ENCODE measurements at places on chromosomes 3 and 15. TPM values are rescaled to one million over a fixed set of nuclear protein-coding genes. Genes with fewer than 3 reads are reported as not detected.
A peak's percentile ranks its signal among the peaks of the same experiment; 100 is the strongest.

DNA sequence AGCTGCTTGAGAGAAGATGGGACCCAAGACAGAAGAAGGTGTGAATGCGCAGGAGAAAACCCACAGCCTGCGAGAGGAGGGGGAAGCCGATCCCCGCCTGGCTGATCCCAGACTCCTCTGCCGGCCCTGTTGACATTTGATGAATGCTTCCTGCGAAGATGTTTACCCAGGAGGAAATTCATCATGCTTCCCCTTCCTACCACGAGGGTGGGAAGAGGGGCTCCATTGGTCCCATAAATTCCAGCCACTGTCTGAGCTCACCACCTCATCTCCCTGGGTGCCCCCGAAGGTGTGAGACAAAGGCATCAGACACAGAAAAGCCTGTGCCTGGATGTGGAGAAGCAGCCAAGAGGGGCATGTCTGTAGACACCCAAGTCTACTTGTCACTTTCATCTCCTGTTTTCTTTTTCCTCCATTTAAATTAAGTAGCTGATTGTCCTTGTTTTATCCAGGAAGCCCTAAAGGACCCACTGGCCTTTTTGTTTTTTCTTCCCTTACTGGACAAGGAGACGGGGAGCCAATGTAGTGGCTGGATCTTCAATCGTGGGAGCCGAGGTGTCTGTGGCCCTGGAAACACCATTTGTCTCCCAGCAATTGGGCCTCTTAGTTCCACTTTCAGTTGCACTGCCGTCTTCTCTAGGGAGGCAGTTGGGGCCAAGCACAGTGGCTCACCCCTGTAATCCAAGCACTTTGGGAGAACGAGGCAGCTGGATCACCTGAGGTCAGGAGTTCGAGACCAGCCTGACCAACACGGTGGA lies 95.3 kb upstream of the HES1 start:
- DNase-seq, result no peak

GRCh38 chr3:157335233-157336076 lies 101.2 kb upstream of the PTX3 start:
- peak; percentile 35 for DNase-seq

- DNase-seq, result no peak
Observed at GRCh38 chr3:106685745-106686144, 691.5 kb upstream of the CCDC54 start.

DNA sequence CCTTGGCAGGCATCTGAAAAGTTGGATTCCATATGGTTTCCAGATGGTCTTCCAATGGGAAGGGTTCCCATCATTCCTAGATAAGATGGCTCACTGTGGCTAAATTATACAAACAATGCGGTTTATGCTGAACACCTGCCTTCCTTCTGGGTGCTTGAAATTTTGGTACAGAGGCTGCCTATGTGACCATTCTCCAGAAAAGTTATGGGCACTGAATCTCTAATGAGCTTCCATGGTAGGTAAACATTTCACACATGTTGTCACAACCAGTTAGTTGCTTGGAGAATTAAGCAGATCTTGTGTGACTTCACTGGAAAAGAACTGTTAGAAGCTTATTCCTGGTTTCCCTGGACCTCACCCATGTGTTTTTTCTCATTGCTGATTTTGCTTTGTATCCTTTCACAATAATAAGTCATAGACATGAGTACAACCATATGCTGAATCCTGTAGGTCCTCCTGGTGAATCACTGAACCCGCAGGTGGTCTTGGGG lies 30.1 kb downstream of the PLOD2 start:
- no peak for DNase-seq

DNA sequence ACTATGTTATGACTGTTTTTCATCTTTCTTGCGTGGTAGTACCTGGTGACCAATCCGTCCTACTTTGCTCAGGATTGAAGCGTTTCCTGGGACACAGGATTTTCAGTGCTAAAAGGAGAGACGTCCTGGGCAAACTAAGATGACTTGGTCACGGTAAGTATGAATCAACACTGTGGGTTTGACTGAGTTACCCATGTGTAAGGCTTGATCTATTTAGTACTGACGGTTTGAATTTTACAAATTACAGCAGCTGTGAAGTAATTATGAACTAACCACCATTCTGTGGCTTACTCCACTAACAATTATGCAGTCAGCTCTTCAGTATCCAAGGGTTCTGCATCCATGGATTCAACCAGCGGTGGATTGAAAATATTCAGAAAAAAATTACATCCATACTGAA lies 172.9 kb upstream of the FEZF2 start:
- no peak for DNase-seq

DNA sequence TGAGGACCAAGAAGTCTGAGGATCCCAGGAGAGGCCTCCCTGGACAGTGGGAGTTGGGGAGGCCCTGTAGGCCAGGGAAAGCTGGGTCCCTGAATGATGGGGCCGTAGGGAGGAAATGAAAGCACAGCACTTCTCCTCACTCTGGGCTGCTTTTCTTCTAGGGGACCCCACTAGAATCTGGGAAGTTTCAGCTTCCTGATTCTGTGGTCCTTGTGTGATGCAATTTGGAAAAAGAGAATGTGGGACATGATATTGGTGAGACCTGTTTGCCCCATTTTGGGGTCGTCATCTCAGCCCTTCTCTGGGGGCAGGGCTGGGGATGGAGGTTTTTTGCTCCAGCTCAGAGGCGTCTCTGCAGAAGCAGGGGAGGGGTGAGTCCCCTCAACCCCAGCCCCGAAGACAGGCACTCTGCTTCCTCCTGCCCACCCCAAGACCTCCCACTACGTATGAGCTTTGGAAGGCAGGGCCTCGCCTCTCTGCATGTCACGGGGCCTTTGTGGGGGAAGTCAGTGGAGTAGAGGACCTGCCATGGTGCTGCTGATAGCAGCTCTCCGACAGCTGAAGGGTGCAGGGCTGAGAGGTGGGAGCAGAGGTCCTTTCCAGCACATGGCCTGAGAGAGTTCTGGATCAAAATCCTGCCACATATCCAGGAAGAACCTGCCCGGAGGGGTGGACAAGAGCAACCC lies 1.5 kb upstream of the SNX22 start:
- no peak for DNase-seq

Gene ERICH6
- total RNA-seq, result not detected

- DNase-seq, result no peak
Observed at GRCh38 chr3:150433347-150433746, 25.2 kb downstream of the TSC22D2 start.
